Activated naive CD4-positive, alpha-beta T cell treated with anti-CD3 and anti-CD28 coated beads, Interleukin-2, amount 10 ng/mL, durations not matched to agents 7 days and 5 days (primary cell): ENCODE measurements at places on chromosomes 16 and 17.

GRCh38 chr17:45413498-45413923 is 19.2 kb downstream of the ARHGAP27 start:
- peaks cover 40% of the 10 kb centered on the region for H3K4me1 ChIP-seq
- DNase-seq = no peak
- H3K27ac ChIP-seq = no peak overlapping the region
- peaks cover 10% of the 10 kb centered on the region for H3K36me3 ChIP-seq

- peaks cover 3% of the 10 kb centered on the region for H3K4me1 ChIP-seq
- H3K27ac ChIP-seq = no peak overlapping the region
- H3K27me3 ChIP-seq = no peaks in the 10 kb centered on the region
- H3K36me3 ChIP-seq = no peaks in the 10 kb centered on the region
- no peak for DNase-seq
- H3K4me3 ChIP-seq = no peak overlapping the region
Observed at GRCh38 chr16:81625544-81626153, 153.4 kb upstream of the PLCG2 start.

- no peaks in the 10 kb centered on the region for H3K4me1 ChIP-seq
- H3K4me3 ChIP-seq = no peak overlapping the region
- DNase-seq = no peak
- H3K36me3 ChIP-seq = no peaks in the 10 kb centered on the region
- H3K27me3 ChIP-seq = peaks cover 4% of the 10 kb centered on the region
Observed at GRCh38 chr16:82281544-82281943, 111.5 kb upstream of the MPHOSPH6 start.

- peaks cover 21% of the 10 kb centered on the region for H3K4me1 ChIP-seq
- H3K36me3 ChIP-seq = no peaks in the 10 kb centered on the region
- peaks cover 12% of the 10 kb centered on the region for H3K27me3 ChIP-seq
- H3K4me3 ChIP-seq = no peak overlapping the region
- H3K27ac ChIP-seq = no peak overlapping the region
Observed at GRCh38 chr17:65751263-65751662, 189.8 kb upstream of the AXIN2 start.

DNA sequence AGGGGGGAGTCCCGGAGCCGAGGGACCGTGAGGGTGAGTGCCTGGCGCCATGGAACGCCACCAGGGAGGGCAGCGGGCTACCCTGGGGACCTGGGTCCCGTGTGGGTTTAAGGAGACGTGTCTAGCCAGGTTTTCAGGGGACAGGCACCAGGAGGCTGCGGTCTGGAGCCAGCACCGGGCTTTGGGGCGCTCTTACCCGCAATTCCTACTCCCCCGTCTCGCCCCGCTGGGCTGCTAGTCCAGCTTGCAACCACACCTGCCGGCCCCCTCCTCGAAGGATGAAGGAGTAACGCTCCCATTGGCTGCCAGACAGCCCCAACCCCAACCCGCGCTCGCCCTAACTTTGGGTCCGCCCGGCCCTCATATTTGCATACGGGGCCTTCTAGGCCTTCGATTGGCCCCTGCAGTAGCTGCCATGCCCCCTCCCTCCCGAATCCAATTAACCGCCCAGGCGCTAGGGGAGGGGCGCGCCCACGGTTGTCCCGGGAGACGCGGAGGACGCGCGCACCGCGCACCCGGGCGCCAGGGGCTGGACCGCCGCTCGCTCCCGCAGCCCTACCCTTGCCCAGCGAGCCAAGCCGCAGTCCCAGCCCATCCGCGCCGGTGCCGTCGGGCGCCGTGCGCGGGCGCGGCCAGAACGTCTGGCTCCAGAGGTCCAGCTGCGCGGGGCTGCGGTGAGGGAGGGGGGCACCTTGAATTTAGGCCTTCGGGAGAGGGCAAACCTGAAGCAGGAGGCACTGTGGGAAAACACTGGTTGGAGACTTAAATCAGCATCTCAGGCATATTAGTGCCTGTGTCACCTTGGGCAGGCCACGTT is at the start of gene TTLL6:
TSS of gene TTLL6 (minus strand) at position 456 of the 817 bp plus-strand sequence. CDS start at position 299, 157 bp downstream.
- H3K4me3 ChIP-seq = peak within 1 kb of the TSS; percentile 68
- H3K27me3 ChIP-seq = peaks cover 87% of the 10 kb centered on the region

DNA sequence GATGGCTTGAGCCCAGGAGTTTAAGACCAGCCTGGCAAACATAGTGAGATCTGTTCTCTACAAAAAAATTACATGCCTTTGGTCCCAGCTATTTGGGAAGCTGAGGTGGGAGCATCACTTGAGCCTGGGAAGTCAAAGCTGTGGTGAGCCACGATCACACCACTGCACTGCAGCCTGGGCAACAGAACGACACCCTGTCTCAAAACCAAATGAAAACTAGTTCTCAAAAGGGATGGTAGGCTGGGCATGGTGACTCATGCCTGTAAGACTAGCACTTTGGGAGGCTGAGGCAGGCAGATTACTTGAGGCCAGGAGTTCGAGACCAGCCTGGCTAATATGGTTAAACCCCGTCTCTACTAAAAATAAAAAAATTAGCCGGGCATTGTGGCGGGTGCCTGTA is 31.1 kb downstream of the PPM1D start:
- H3K4me1 ChIP-seq = peaks cover 5% of the 10 kb centered on the region
- H3K27ac ChIP-seq = no peak overlapping the region
- peaks cover 13% of the 10 kb centered on the region for H3K36me3 ChIP-seq
- no peak for DNase-seq
- H3K4me3 ChIP-seq = no peak overlapping the region
- no peaks in the 10 kb centered on the region for H3K27me3 ChIP-seq

DNA sequence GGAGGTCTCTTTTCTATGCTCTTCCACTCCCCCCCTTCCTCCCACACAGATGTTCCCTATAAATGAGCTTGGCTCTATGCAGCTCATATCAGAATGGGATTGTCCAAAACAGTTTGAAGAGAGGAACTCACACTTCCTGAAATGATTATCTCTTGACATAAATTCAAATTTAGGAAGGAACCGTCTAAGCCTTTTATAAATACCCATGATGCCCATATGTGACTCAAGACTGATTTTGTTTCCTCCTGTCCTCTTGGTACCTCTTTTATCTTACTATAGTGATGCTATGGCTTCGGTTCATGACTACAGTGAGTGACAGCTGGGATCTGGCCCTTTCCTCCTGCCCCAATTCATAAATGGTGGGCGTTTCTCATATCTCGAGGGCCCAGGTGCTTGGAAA is 16.6 kb upstream of the TERF2 start:
- DNase-seq = no peak
- no peaks in the 10 kb centered on the region for H3K36me3 ChIP-seq
- no peaks in the 10 kb centered on the region for H3K4me1 ChIP-seq
- H3K4me3 ChIP-seq = no peak overlapping the region
- no peak overlapping the region for H3K27ac ChIP-seq

DNA sequence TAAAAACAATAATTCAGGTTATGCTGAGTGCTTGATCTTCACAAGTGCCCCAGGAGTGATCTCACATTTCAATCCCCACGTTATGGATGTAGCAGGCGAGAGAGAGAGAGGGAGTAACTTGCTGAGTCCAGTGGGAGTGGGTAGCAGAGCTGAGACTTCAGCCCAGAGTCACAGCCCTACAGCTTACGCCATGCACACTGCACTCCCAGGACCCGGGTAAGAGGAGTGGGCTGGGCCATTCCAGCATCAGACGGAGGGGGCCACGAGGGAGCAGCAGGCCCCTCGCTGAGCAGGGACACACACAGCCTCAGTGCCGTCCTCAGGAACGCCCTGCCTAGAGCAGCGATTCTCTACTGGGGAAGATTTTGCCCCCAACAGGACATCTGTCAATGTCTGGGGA is 9.8 kb upstream of the KIF19 start:
- DNase-seq = no peak
- H3K36me3 ChIP-seq = no peaks in the 10 kb centered on the region
- H3K4me3 ChIP-seq = no peak overlapping the region
- H3K27ac ChIP-seq = no peak overlapping the region
- H3K27me3 ChIP-seq = peaks cover 43% of the 10 kb centered on the region

- H3K36me3 ChIP-seq = no peaks in the 10 kb centered on the region
- H3K4me3 ChIP-seq = no peak overlapping the region
- no peak overlapping the region for H3K27ac ChIP-seq
Observed at GRCh38 chr17:17325228-17325627, 22.1 kb downstream of the NT5M start.

- H3K4me1 ChIP-seq = no peaks in the 10 kb centered on the region
- no peaks in the 10 kb centered on the region for H3K36me3 ChIP-seq
- no peak overlapping the region for H3K4me3 ChIP-seq
- H3K27me3 ChIP-seq = peaks cover 9% of the 10 kb centered on the region
- no peak for DNase-seq
Observed at GRCh38 chr16:54424043-54424451, 137.5 kb upstream of the IRX3 start.

GRCh38 chr17:9427465-9428315 is 147.9 kb downstream of the STX8 start:
- H3K27ac ChIP-seq = peak overlapping the region; percentile 11
- H3K36me3 ChIP-seq = peaks cover 2% of the 10 kb centered on the region
- no peaks in the 10 kb centered on the region for H3K27me3 ChIP-seq
- H3K4me1 ChIP-seq = peaks cover 4% of the 10 kb centered on the region
- no peak for DNase-seq

- H3K36me3 ChIP-seq = peaks cover 2% of the 10 kb centered on the region
- no peaks in the 10 kb centered on the region for H3K27me3 ChIP-seq
- H3K27ac ChIP-seq = no peak overlapping the region
- peaks cover 14% of the 10 kb centered on the region for H3K4me1 ChIP-seq
- H3K4me3 ChIP-seq = no peak overlapping the region
Observed at GRCh38 chr16:67917140-67917851, 14.4 kb downstream of the CTRL start.
